Hepatic stellate cell (primary cell): ENCODE measurements at places on chromosomes 16 and 17.
A peak's percentile ranks its signal among the peaks of the same experiment; 100 is the strongest.

GRCh38 chr16:20628213-20628612 lies 52.0 kb upstream of the ACSM2B start:
- DNase-seq: no peak

DNA sequence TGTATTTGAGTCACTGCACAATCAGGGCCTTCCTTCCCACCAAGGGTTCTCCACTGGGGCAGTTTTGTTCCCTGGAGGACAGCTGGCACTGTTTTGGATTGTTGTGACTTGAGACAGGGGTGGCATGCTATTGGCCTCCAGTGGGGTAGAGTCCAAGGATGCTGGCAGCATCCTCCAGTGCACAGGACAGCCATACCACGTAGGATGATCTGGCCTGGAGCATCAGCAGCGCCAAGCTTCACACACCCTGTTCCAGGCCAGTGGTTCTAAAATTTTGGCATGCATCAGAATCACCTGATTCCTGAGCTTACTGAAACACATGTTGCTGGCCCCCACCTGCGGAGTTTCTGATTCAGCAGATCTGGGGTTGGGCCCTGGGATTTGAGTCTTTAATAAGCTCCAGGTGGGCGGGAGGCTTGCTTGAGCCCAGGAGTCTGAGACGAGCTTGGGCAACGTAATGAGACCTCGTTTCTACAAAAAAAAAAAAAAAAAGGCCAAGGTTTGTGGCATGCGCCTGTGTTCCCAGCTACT lies 83.2 kb downstream of the MGAT5B start:
- DNase-seq: no peak

GRCh38 chr16:87483481-87483880 lies 9.3 kb downstream of the ZCCHC14 start:
- DNase-seq: no peak

DNA sequence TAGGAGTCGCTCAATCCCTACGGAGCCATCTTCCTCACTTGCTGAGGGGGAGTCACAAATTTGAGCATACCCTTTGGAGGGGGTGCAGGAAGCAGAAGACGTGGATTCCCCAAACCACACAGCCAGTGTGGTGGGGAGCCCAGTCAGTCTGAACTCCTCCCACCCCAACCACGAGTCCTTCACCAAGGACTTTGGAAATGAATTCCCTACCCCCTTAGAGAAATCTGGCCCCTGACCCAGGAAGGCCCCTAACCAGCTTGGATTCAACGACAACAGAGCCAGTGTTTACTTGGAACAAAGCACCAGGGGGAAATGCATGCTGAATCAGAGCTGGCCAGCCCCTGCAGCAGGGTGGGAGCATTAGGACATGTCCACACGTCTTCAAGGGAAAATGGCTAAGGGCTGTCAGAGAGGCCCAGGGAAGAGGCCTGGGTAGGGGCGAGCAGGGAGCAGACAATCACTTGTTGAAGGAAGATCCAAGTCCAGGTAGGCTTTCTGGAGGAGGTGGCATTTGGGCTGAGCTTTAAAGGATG lies 5.5 kb upstream of the TMEM92 start:
- DNase-seq: peak; percentile 38

DNA sequence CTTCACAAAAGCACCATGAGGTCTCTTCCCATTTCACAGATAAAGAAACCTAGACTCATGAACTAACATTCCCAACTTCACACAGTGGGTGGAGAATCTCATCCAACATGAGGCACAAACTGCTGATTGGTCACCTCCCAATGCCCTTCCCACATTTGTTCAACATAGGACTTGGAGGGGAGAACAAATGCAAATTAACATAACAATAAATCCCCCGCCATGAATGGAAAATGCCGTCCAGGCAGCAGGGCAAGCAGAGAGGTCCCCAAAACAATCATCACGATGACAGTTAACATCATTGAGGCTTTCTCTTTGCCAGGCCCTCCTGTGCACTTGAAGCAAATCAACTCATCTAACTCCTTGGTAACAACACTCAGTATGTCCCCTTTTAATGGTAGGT lies 185.3 kb downstream of the TMEM132E start:
- DNase-seq: no peak

DNA sequence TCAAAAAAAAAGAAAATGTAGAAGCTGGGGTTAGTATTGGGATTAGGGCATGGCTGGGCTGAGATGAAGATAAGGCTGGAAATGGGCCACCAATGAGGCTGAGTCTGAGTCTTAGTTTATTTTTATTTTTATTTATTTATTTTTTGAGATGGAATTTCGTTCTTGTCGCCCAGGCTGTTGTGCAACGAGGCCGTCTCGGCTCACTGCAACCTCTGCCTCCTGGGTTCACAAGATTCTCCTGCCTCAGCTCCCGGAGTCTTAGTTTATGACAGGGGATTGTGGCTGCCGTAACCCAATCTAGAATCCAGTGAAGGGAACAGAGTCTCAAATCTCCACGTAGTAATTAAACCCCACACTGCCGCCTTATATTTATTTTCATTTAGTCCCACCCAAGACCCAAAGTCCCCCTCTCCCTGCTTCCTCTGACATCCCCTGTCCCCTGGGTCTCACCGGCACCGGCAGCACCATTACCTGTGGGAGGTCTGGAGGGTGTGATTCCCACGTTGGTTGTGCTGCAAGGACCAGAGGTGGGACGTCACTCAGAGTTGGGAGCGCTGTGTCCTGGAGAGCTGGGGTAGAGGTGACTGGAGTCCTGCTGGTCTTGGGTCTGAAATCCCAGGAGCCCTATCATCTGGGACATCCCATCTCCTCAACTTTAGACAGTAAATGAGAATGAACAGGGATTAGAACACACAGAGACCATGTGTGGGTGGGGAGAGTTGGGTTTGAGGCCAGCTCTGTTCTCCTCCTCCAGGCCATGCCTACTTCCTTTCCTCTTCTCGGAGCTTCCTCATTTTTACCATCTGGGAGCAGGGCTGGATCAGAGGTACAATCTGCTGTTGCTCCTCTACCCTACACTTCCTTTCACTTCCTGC lies at the start of gene CLEC10A:
TSS of gene CLEC10A (minus strand) at position 671 of the 875 bp plus-strand sequence. CDS start 1,439 bp downstream, outside the sequence.
- DNase-seq: no peak

- no peak for DNase-seq
These were observed 16.3 kb upstream of the BCAR1 start for GRCh38 chr16:75267631-75268264.

- DNase-seq: no peak
These were observed 24.7 kb downstream of the DDX42 start for GRCh38 chr17:63798572-63799106.

- peak; percentile 52 for DNase-seq
These were observed 15.8 kb downstream of the COPRS start for GRCh38 chr17:31843070-31843745.

DNA sequence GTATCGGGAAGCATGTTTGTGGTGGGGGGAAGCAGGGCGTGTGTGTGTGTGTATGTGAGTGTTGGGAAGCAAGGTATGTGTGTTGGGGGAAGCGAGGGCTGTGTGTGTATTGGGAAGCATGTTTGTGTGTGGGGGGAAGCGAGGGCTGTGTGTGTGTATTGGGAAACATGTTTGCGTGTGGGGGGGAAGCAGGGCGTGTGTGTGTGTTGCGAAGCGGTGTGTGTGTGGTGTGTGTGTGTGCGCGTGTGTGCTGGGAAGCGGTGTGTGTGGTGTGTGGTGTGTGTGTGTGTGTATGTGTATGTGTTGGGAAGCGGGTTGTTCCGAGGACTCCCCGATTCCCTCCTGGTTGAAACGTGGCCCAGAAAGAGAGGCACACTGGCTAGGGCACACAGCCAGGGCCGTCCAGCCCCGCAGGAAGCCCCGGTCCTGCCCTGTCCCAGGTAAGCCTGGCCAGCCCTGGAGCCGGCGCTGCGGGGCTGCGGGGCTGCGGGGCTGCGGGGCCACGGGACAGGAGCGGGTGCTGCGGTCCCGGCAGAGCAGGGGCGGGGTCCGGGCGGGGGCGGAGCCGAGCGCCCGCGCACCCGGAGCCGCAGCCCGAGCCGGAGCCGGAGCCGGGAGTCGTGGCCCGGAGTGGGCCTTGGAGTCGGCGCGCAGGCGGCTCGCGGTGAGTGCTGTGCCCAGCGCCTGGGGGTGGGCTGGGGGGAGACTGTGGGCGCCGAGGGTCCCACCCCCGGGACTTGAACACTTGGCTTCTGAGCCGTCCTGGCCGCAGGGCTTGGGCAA lies at the start of gene NOD2:
TSS of gene NOD2 (plus strand) at position 608 of the 783 bp plus-strand sequence. CDS start 5,890 bp downstream, outside the sequence.
- DNase-seq: peak; percentile 41

GRCh38 chr16:20874088-20874581 lies 26.0 kb downstream of the DCUN1D3 start:
- peak; percentile 16 for DNase-seq

DNA sequence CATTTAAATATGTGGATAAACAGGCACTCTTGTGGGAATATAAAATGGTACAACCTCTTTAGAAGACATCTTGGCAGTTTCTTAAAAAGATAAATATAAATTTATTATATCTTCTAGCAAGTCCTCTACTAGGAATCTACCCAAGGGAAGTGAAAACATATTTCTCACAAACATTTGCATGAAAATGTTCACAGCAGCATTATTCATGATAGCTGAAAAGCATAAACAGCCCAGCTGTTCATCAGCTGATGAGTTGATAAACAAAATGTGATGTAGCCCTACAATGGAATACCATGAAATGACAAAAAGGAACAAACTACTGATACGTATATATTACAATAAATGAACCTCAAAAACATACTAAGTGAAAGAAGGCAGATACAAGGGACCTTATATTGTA lies 12.0 kb downstream of the DGKE start:
- DNase-seq: no peak

GRCh38 chr16:11256661-11257130 lies 692 bp upstream of the SOCS1 start:
- peak; percentile 76 for DNase-seq

GRCh38 chr16:52727849-52728248 lies 180.9 kb upstream of the TOX3 start:
- no peak for DNase-seq

DNA sequence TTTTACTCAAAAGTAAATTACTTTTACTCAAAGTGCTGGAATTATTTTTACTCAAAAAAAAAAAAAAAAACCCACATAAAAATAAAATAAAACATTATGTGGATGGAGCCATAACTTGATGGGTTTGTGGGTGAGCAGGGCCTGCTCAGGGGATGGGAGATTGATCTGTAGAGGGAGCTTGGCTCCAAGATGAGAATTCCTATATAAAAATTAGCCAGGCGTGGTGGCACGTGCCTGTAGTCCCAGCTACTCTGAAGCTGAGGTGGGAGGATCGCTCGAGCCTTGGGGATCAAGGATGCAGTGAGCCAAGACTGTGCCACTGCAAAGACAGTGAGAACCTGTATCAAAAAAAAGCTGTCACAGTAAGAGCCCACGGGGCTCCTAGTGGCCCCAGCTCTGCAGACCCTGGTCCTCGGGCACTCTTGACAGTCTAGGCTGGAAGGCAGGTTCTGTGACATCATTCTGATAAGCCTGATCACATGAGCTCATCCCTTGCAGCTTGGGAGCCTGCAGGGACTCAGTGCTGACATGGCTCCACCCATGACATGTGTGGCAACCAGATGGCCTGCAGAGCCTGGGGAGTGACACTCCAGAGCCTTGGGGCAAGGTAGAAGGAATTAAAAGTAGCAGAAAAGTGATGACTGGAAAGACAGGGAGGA lies 42.5 kb downstream of the ST3GAL2 start:
- peak; percentile 49 for DNase-seq

GRCh38 chr17:42676424-42677011 lies at the start of gene PLEKHH3:
PLEKHH3 (minus strand) TSS chr17:42676994; CDS start chr17:42676563, 431 bp downstream.
- peak; percentile 57 for DNase-seq

DNA sequence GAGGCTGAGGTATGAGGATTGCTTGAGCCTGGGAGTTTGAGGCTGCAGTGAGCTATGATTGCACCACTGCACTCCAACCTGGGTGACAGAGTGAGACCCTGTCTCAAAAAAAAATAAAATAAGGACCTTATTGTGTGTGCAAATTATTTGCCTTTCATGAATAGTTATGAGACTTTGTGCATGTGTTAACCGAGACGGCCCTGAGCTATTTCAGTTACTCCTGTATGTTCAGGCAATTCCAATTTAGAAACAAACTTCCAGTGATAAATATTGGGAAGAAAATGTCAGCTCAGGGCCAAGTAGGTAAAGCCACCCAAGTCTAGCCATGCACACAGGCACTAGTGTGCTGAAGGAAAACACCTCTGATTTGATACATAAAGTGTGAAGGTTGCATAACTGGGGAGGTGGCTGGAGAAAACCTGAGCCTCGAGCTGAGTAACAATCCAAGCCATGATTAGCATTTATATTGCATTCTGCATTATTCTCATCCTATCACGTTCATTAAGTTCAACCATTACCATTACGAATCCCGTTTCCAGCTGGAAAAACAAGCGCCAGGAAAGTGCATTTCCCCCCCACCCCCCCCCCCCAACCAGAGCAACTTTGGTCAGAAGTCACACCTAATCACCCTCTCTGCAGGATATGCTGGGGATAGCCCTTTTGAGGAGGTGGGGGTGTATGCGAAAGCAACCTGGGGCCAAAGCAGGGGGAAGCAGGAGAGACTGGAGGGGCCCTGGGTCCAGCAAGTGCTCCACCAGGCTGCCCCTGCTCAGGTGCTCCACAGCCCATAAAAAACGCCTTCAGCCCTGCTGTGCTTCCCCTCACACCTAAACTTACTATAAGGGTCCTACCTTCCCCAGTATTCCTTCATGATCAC lies 18.6 kb upstream of the ENDOV start:
- DNase-seq: no peak

DNA sequence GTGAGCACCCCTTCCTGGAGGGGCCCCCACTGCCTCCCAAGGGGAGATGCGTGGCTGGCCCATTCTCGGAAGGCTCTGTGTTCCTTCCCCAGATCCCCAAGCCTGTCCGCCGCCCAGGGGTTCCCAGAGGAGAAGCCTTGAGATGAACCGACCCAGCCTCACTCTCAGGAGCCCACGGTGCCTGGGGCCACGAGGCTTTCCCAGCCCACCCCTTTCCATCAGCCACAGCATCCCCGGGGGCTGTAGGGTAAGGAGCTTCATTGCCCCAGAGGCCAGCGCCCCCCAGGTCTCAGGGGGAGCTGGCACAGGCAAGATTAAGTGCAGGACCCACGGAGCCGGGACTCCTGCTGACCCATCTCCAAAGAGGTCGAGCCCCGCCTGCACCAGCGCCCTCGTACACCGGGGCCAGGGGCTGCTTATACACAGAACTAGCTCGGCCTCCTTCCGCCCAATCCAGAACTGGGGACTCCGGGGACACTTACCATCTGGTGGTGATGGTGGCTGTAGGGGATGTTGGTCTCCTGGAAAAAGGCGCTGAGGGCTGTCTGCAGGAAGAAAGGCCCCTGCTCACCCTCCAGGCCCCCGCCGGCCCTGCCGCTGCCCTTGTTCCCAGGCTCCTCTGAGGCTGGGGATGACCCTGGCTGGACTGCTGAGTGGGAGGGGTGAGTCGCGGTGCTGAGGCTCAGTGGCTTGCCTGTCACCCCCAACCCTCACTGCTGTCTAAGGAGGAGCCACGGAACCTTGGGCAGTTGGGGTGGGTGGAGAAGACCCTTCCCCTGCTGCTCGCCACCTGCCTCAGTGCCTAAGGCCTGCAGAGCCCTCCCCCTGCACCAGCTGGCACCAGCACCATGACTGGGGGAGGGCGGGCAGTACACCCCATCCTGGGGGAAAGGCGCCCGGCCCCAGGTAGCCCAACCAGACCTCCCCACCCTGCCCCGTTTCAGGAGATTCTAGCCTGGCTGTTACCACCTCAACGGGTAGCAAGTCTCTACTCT lies 4.4 kb downstream of the UBALD1 start:
- DNase-seq: no peak

DNA sequence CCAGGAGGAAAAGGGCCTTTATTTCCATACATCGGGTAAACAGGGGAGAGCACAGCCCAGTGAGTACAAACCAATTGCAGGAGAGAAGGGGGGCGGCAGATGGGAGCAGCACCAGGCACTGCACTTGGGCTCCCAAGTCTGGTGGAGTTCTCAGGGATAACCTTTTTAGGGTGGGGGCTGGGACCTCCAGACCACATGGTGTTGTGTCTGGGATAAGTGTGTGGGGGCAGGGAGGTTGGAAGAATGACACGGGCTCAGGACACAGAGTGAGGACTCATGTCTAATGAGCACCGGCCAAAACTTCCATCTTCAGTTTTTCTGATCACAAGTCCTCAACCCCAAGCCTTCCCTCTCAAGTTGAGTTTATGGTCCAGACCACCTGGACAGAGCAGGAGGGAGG lies 30.6 kb downstream of the PIPOX start:
- no peak for DNase-seq
